M059J (cell line): ENCODE measurements at places on chromosomes 16 and 17.

DNA sequence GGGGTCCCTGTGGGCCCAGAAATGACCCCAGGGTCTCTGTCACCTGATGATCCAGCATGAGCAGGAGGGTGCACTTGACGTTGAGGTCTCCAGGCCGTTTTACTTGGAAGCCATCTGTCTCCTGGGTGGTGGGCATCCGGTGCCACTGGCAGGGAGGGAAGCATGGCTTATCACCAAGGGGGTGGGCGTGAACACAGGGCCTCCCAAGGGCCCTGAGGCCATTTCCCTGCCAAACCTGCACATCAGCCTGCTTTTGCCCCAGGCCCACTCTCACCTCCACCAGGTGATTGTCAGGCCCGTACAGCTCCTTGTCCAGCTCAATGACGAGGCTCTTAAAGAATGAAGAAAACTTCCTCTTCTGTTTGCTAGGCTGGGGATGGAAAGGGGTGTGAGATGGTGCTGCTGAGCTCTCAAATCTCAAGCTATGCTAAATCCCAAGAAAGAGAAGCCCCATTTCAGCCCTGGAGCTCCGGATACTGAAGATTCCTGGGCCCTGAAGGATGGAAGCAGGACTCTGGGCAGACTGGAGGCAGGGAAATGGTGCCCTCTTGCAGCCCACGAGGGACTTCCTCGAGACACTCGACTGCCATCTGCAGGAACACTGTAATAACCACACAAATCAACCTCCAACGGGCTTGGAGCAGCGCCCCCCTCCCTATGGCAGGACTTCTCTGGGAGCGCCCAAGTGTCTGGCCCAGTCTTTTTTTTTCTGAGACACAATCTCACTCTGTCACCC lies 7.1 kb upstream of the FTSJ3 start:
- peak; percentile 81 for DNase-seq

DNA sequence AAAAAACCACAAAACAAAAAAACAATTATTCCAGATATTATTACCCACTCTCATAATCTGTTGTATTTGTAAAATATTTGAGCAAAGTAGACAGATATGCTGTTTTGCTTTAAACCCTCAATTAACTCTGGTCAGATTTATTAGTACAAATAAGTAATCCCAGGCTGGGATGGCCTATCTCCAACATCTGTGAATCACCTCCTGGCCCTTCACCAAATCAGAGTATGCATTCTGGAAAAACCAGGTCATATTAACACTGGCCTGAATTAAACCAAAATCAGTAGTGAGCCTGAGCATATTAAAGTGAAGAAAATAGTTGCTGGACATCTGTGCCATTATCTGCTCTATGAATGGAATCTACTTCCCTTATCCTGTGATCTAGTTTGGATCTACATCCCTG lies 41.0 kb downstream of the STAT3 start:
- DNase-seq: peak; percentile 92

GRCh38 chr17:30244853-30245385 lies 9.4 kb upstream of the SLC6A4 start:
- peak; percentile 84 for DNase-seq

- DNase-seq: no peak
Observed at GRCh38 chr17:4576729-4577322, 7.5 kb upstream of the SMTNL2 start.

DNA sequence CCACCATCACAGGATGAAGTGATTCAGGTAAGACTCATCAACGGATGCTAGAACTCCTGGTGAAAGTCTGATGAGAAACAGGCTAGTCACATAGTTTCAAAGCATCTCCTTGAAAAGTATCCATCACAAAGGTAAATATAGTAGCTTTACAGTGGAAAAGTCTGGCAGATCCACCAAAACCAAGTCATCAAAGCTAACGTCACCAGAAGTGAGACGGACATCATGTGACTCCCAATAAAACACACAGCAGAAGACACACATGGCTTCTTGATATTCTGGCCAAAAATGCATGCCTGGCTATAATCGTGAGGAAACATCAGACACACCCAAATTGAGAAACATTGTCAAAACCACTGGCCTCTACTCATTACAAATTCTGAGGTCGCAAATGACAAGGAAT lies 17.9 kb upstream of the TRPV3 start:
- peak; percentile 76 for DNase-seq

- peak; percentile 98 for DNase-seq
Observed at GRCh38 chr16:626787-627453, 3.9 kb upstream of the WFIKKN1 start.

- DNase-seq: no peak
Observed at GRCh38 chr17:41633556-41634199, 9.3 kb upstream of the KRT17 start.

DNA sequence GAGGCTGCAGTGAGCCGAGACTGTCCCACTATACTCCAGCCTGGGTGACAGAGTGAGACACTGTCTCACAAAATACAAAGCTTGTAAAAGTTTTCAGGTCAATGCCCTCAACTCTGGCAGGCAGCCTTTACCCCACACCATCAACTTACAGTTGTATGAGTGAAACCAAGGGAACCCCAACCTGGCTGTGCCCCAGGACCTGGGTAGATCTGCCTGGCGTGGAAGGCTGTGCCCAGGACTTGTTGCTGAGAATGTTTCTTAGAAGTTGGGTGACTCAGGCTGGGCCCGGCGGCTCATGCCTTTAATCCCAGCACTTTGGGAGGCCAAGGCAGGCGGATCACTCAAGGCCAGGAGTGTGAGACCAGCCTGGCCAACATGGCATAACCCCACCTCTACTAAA lies 7.8 kb downstream of the CES3 start:
- DNase-seq: peak; percentile 74

- no peak for DNase-seq
Observed at GRCh38 chr17:5220074-5220473, 14.6 kb downstream of the SCIMP start.

DNA sequence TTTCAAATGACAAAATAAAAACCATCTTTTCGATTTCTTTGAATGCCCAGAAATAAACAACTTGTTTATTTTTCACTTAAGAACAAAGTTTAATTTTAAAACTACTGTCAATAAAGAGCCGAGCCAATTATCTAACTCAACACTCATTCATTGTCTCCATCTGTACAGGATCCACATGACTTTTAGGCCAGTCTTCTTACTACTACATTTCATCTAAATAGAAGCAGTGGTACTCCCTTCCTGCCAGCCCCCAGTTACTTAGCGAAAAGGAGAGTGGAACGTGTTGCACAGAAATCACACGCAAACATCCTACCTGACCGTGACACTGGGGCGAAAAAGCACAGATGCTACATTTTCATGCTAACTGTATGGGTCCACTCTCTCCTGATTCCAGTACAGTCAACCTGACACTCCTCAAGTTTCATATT lies 1.2 kb downstream of the GNA13 start:
- no peak for DNase-seq

DNA sequence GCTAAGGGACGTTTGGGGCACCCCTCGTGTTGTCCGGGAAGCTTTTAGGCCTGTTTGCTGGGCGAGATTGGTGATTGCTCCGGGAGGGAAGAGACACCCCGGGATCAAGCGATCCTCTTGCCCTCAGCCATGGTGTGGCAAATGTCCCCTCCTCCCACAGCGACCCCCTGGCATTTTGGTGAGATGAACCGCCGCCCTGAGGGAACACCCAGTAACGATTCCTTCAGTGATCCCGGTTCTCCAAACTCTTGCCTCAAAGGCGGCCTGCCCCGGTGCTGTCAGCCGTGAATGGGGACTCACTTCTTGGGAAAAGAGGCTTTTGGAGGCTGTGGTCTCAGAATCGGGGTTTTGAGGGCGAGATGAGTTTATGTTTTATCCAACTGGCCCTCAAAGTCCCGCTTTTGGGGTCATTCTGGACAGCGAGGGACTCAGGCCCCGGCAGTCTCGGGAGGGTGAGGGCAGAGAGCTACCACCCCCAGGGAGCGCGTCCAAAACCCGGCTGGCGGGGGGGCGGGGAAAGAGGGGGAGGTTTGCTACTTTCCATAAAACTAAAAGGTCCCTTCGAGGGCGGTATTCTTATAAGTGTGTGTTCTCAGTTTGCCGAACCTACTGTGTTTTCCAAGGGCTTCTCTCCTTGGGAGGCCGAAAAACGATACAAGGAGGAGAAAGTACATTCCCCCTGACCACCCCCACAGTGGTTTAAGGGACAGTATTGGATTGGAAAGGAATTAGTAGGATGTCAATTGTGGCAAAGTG lies 232.7 kb downstream of the MRTFB start:
- DNase-seq: no peak

GRCh38 chr17:76150712-76151622 lies 9.9 kb upstream of the FOXJ1 start:
- no peak for DNase-seq

- no peak for DNase-seq
Observed at GRCh38 chr16:2229091-2229490, 5.7 kb downstream of the E4F1 start.

DNA sequence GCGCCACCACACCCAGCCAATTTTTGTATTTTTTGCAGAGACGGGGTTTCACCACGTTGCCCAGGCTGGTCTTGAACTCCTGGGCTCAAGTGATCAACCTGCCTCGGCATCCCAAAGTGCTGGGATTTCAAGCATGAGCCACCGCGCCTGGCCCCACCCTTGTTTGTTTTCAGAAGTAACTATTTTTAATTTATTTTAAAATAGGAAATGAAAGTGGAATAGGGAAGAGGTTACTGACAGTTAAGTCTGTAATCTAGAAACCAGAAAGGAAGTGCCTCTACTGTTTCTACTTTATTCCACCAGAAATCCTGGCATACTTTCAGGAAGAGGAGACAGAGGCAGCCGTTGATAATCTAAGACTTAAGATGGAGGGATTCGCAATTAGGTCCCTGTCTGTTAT lies 225.6 kb downstream of the TANC2 start:
- DNase-seq: no peak

DNA sequence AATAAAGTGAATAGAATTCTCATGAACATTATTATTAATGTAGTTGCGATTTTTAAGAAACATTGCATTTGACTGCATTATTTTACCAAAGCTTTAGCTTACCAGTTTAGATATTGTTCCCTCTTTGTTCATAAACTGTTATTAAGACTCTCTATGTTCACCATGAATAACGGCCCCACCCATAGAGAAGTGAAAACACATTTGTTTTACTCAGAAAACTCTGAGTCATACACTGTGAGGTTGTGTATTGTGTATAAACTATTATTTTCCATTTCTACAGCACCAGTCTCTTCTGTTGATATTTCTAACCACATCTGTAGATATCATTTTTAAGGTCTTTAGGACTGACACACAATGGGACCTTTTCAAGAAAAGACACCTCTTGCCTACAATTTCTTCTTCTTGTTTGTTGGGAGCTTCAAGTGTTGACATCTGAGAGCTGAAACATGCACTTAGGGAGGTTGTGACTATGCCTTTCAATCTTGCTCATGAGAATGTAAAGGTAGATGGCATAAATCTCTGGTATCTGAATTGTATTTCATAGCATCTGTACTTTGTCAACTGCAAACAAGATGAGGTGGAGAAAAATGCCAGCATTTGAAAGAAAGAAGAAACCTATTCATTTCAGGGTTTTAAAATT lies 252.9 kb upstream of the CDH8 start:
- DNase-seq: no peak

GRCh38 chr17:75524970-75525805 lies at the start of gene LLGL2:
LLGL2 (plus strand) TSS chr17:75525697; CDS start chr17:75543427, 17,730 bp downstream.
- DNase-seq: peak; percentile 76

GRCh38 chr17:75767881-75768280 lies 2.9 kb upstream of the GALK1 start:
- DNase-seq: no peak

GRCh38 chr16:13756411-13757140 lies 163.4 kb upstream of the ERCC4 start:
- no peak for DNase-seq

DNA sequence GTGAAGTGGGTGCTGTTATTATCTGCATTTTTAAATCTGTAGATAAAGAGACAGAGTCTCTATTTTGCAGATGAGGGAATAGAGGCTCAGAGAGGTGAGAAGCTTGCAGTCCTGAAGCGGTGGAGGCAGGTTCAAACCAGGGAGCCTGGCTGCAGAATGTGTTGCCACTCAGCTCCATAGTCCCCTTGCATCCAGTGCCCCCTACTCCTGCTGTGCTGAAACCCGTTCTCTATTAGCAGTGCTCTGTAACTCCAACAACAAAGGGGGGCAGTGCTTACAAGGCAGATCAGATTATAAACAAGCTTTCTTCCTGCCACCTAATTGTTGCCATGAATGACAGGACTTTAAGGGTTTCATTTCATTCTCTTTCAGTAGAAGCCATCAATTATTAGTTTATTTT lies 118.1 kb upstream of the CACNG3 start:
- no peak for DNase-seq

- peak; percentile 76 for DNase-seq
Observed at GRCh38 chr17:65345261-65346005, 208.3 kb downstream of the RGS9 start.

GRCh38 chr16:84633622-84634021 lies 14.7 kb upstream of the KLHL36 start:
- DNase-seq: no peak

- DNase-seq: no peak
Observed at GRCh38 chr16:183005-183404, 2.7 kb downstream of the HBQ1 start.

DNA sequence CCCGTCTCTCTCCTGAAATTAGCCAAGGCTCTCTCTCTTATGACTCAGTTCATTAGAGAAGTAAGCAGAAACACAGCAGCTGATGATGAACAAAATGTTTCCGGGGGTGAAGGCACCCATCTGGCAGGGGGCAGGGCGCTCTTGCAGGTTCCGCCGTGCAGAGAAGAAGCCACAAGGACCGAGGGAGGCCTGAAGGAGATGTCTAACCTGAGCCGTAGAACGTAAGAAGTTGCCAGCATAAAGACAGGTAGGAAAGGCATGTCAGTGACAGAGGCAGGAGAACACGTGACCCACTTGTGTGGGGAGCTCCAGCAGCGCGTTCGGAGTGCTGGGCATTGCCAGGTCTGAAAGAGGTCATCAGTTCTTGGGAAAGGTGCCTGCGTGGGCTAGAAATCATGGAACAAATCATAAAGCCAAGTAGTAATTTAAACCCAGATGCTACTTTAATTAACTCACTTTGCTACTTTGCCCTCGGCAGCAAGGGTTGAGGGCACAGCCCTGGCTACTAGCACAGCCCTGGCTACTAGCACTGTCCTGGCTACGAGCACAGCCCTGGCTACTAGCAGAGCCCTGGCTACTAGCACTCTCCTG lies 198.6 kb downstream of the RPTOR start:
- DNase-seq: no peak
